ENCODE measurements at places on chromosomes 7 and 10. TPM values are rescaled to one million over a fixed set of nuclear protein-coding genes. Genes with fewer than 3 reads are reported as not detected.
A peak's percentile ranks its signal among the peaks of the same experiment; 100 is the strongest.

The GPR37 gene
- not detected for polyA plus RNA-seq

DNA sequence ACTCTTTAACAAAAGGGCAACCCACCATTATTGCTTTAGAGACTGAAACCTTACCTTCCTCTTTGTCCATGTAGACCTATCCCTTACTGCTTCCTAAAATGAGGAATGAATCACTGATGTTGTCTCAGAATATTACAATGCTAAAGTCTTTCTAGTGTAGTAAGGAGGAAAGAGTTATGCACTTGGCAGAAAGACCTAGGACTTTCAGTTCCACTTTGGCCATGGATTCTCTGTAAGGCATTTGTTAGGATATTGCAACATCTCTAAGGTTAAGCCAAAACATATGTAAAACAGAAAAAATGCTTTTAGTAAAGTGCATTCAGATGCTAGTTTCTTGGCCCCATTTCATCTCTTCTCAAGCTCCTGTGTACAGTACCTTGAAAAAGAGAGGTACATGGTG lies 230.9 kb downstream of the PARD3 start:
- no peak overlapping the region for H3K4me3 ChIP-seq
- no peaks in the 10 kb centered on the region for H3K4me1 ChIP-seq
- H3K36me3 ChIP-seq, result no peaks in the 10 kb centered on the region

GRCh38 chr7:151905766-151906165 lies 28.9 kb upstream of the PRKAG2 start:
- no peak overlapping the region for H3K27ac ChIP-seq
- no peak overlapping the region for H3K4me3 ChIP-seq
- H3K4me1 ChIP-seq, result no peaks in the 10 kb centered on the region
- no peak for DNase-seq
- no peaks in the 10 kb centered on the region for H3K36me3 ChIP-seq
- no peaks in the 10 kb centered on the region for H3K27me3 ChIP-seq

GRCh38 chr7:94662548-94662947 lies 6.6 kb upstream of the SGCE start:
- H3K36me3 ChIP-seq, result no peaks in the 10 kb centered on the region
- no peak overlapping the region for H3K4me3 ChIP-seq
- H3K27ac ChIP-seq, result no peak overlapping the region
- no peak for DNase-seq
- H3K4me1 ChIP-seq, result peaks cover 4% of the 10 kb centered on the region
- no peaks in the 10 kb centered on the region for H3K27me3 ChIP-seq

DNA sequence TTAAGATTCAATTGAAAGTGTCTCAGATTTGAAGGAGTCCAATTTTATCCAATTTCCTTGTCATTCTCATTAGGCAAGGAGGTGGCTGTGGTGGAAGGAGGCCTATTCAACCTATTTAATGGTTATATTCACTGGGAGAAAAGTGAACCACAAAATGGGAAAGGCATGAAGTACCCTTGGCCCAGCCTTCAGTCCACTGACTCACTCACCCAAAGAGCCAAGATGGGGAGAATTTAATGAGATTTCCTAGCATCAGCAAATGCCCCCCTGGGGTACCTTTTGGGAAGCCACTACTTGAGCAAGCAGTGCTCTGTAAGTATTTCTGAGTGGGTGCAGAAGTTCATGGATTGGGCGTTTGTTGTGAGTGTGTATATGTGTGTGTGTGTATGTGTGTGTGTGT lies 144.1 kb downstream of the NRP1 start:
- no peak for DNase-seq
- H3K27ac ChIP-seq, result no peak overlapping the region
- no peak overlapping the region for H3K4me3 ChIP-seq
- no peaks in the 10 kb centered on the region for H3K27me3 ChIP-seq
- peaks cover 6% of the 10 kb centered on the region for H3K4me1 ChIP-seq
- no peaks in the 10 kb centered on the region for H3K36me3 ChIP-seq

DNA sequence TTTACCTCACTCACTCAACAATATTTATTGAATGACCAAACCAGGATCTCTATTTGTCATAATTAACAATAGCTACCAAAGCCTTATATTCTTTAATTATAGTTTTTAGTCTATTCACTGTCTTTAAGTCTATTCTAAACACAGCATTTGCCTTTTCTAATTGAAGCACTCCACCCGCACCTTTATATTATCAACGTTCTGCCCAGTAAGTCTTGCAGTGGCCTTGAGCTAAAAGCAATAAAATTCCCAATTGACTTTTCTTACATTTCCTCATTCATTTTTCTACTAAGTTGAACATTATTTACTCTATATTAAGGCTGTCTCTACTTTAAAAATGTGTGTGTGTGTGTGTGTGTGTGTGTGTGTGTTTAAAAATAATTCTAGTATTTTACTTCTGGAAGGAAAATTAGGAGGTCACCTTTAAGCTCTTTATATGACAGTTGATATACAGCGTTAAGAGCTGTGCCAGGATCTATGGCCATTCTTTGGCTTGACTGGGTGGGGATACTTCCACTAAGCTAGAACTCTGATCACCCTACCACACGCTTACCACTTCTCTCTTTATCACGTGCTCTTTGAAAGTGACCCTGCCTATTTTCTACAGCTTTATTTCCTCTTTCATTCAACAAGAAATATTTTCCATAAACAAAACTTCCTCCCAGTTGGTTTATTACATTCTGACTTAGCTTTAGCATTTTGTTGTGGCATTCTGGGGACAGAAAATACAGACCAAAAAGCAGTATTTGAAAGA lies 8.8 kb downstream of the PAPSS2 start:
- no peak for DNase-seq
- H3K27me3 ChIP-seq, result peaks cover 7% of the 10 kb centered on the region

- no peaks in the 10 kb centered on the region for H3K27me3 ChIP-seq
- DNase-seq, result no peak
- no peak overlapping the region for H3K27ac ChIP-seq
- no peaks in the 10 kb centered on the region for H3K4me1 ChIP-seq
- H3K4me3 ChIP-seq, result no peak overlapping the region
These were observed 460.1 kb downstream of the MAGI2 start for GRCh38 chr7:78993341-78993740.

DNA sequence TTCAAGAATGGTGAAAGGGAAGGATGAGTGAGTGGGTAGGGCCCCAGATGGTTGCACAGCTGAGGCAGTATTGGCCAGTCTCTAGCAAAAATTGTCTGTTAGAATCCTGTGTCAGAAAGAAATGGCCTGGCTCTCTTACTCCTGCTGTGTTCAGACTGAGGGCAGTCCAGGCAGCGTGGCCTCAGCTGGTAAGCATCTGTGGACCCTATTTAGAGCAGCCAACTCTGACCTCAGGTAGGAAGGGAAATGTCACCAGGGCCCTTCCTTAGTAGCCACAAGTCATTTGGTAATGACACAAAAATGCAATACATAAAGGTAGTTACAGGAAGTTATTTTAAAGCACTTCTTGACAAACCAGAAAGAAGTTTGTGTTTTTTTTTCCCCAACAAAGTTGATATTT lies 1194.7 kb downstream of the CNTNAP2 start:
- H3K36me3 ChIP-seq, result no peaks in the 10 kb centered on the region
- no peaks in the 10 kb centered on the region for H3K4me1 ChIP-seq
- H3K27ac ChIP-seq, result no peak overlapping the region
- no peak for DNase-seq
- H3K4me3 ChIP-seq, result no peak overlapping the region

GRCh38 chr10:63227207-63227895 lies 94.2 kb downstream of the NRBF2 start:
- H3K27me3 ChIP-seq, result no peaks in the 10 kb centered on the region
- DNase-seq, result no peak
- H3K4me3 ChIP-seq, result no peak overlapping the region
- no peaks in the 10 kb centered on the region for H3K36me3 ChIP-seq
- H3K4me1 ChIP-seq, result peaks cover 64% of the 10 kb centered on the region
- no peak overlapping the region for H3K27ac ChIP-seq

The MYH16 gene
- not detected for polyA plus RNA-seq

The CYP26A1 gene
- polyA plus RNA-seq, result not detected

The ZNF518A gene
- 11.1 TPM for polyA plus RNA-seq

The ITIH5 gene
- not detected for polyA plus RNA-seq

DNA sequence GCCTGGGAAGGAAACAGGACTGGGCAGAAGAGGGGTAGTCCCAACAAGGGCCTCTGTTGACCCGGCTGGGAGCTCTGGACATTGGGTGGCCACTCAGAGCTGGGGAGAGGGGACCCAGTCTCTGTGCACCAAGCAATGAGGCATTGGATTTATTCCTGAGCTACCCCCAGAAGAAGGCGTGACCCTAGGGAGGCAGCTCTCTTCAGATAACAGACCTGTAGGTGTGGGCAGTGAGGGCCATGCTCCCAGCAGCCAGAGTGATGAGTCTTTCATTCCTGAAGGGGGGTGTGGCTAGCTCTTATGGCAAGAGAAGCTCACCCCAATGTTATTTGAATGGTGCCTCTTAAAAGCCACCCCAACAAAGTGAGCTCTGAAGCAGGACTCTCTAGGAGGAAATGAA lies 20.4 kb downstream of the TEX36 start:
- no peaks in the 10 kb centered on the region for H3K36me3 ChIP-seq
- H3K4me3 ChIP-seq, result no peak overlapping the region
- H3K4me1 ChIP-seq, result no peaks in the 10 kb centered on the region
- DNase-seq, result no peak
- H3K27me3 ChIP-seq, result peaks cover 4% of the 10 kb centered on the region

- H3K27me3 ChIP-seq, result no peaks in the 10 kb centered on the region
- DNase-seq, result no peak
- no peak overlapping the region for H3K4me3 ChIP-seq
- H3K4me1 ChIP-seq, result no peaks in the 10 kb centered on the region
These were observed 6.8 kb downstream of the FAM131B start for GRCh38 chr7:143355450-143356385.

DNA sequence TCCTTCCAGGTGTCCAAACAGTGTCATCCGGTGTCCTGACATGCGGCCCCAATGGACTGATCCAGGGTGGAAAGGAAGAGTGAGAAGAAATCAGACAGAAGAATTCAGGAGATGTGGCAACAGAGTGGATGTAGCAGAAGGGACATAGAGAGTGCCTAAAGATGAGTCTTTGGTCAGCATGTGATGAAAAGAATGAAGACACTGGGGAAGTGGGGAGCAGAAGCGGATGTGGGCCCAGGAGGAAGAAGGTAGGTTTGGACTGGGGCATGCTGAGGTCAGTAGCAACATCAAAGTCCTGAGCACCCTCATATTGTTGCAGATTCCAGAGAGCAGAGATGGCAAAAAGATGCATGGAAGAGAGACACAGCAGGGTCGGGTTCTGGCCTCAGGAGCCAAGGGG lies 71.8 kb upstream of the STEAP1B start:
- no peaks in the 10 kb centered on the region for H3K27me3 ChIP-seq
- no peak overlapping the region for H3K27ac ChIP-seq
- H3K4me3 ChIP-seq, result no peak overlapping the region
- no peak for DNase-seq

DNA sequence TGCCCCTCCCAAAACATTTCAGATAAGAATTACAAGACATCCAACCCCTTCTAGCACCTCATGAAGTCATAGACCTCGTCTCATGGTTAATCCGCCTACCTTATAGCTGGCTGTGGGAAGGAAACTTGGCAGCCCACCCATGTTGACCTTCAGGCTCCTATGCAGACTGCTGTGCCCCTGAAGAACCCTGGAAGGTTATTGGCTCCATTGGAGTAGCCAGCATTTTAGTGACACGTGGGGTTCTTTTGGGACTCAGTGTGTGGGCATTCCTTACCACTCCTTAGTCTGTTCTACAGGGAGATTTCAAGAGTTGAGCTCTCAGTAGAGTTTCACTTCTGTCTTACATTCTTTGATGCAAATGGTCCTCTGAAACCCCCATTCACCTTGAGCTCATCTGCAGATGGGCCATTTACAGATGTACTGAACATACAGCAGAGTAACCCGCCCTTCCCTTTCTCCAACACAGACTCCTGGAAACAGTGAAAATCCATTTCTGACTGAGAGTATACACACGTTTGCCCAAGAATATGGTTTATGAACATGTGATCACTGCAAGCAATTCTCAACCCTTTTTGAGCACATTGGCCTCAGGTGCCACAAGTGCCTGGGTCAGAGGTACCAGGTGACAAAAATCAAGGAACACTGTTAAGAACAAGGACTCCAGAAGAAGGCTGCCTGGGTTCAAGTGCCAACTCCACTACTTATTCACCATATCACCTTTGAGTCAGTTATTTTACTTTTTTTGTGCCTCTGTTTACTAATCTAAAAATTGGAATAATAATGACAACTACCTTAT lies 54.0 kb upstream of the HECW1 start:
- no peaks in the 10 kb centered on the region for H3K36me3 ChIP-seq
- no peaks in the 10 kb centered on the region for H3K4me1 ChIP-seq
- H3K27ac ChIP-seq, result no peak overlapping the region
- H3K4me3 ChIP-seq, result no peak overlapping the region
- no peaks in the 10 kb centered on the region for H3K27me3 ChIP-seq

The THNSL1 gene
- 3.2 TPM for polyA plus RNA-seq

- no peaks in the 10 kb centered on the region for H3K36me3 ChIP-seq
- H3K4me3 ChIP-seq, result no peak overlapping the region
- no peak overlapping the region for H3K27ac ChIP-seq
These were observed 31.2 kb downstream of the COL17A1 start for GRCh38 chr10:104054430-104054829.

GRCh38 chr7:43260980-43261878 lies 148.8 kb downstream of the HECW1 start:
- H3K4me3 ChIP-seq, result no peak overlapping the region
- H3K4me1 ChIP-seq, result no peaks in the 10 kb centered on the region
- no peaks in the 10 kb centered on the region for H3K36me3 ChIP-seq
- no peak overlapping the region for H3K27ac ChIP-seq
- H3K27me3 ChIP-seq, result no peaks in the 10 kb centered on the region

GRCh38 chr7:12323415-12323814 lies 80.2 kb downstream of the VWDE start:
- no peak for DNase-seq
- no peaks in the 10 kb centered on the region for H3K27me3 ChIP-seq
- H3K36me3 ChIP-seq, result no peaks in the 10 kb centered on the region
- H3K4me3 ChIP-seq, result no peak overlapping the region
- no peak overlapping the region for H3K27ac ChIP-seq

The TOMM7 gene
- polyA plus RNA-seq, result 267 TPM

- no peak overlapping the region for H3K27ac ChIP-seq
- no peaks in the 10 kb centered on the region for H3K27me3 ChIP-seq
- no peak overlapping the region for H3K4me3 ChIP-seq
- DNase-seq, result no peak
These were observed 200.1 kb downstream of the SKAP2 start for GRCh38 chr7:26664274-26664673.

- no peaks in the 10 kb centered on the region for H3K27me3 ChIP-seq
- no peaks in the 10 kb centered on the region for H3K4me1 ChIP-seq
- H3K27ac ChIP-seq, result no peak overlapping the region
- H3K36me3 ChIP-seq, result no peaks in the 10 kb centered on the region
These were observed 53.3 kb downstream of the HTR5A start for GRCh38 chr7:155123413-155123812.

DNA sequence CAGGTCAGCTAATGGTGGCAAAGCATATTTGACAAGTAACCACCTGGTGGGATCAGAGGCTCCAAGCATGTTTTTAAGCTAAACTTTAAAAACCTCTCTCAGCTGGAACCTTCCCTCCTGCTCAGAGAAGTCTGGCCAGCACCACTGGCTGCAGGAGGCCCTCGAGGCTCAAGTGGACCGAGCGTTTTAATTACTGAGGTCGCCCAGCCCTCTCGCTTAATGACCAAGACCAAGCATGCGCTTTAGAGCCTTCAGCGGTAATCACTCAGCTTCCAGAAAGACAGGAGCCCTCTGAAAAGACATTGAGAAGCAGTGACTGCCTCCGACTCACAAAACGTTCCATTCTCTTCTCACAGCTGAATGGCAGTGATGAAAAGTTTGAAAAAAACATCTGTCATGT lies 383.4 kb upstream of the ADARB2 start:
- DNase-seq, result no peak
- no peaks in the 10 kb centered on the region for H3K36me3 ChIP-seq
- H3K4me1 ChIP-seq, result no peaks in the 10 kb centered on the region
- no peaks in the 10 kb centered on the region for H3K27me3 ChIP-seq

The UPK3B gene
- polyA plus RNA-seq, result not detected

- DNase-seq, result peak; percentile 53
- no peaks in the 10 kb centered on the region for H3K36me3 ChIP-seq
- H3K27me3 ChIP-seq, result no peaks in the 10 kb centered on the region
- H3K4me3 ChIP-seq, result peak overlapping the region; percentile 99
- H3K27ac ChIP-seq, result peak overlapping the region; percentile 79
These were observed 975 bp downstream of the GLCCI1 start for GRCh38 chr7:7969306-7970236.
